ENCODE measurements at places on chromosomes 7 and 10. TPM values are rescaled to one million over a fixed set of nuclear protein-coding genes. Genes with fewer than 3 reads are reported as not detected.

- no peak for DNase-seq
These were observed 36.6 kb downstream of the SCIN start for GRCh38 chr7:12607134-12607533.

- no peak for DNase-seq
These were observed 139.3 kb downstream of the FRMD4A start for GRCh38 chr10:14191407-14191806.

GRCh38 chr7:36128448-36129047, 24.5 kb upstream of the EEPD1 start:
- DNase-seq: peak; percentile 95

- no peak for DNase-seq
These were observed 45.1 kb upstream of the ELMO1 start for GRCh38 chr7:37493810-37494209.

WDR11 gene
- 51.0 TPM for total RNA-seq

- DNase-seq: no peak
These were observed 16.2 kb downstream of the MKRN1 start for GRCh38 chr7:140463111-140463510.

DNA sequence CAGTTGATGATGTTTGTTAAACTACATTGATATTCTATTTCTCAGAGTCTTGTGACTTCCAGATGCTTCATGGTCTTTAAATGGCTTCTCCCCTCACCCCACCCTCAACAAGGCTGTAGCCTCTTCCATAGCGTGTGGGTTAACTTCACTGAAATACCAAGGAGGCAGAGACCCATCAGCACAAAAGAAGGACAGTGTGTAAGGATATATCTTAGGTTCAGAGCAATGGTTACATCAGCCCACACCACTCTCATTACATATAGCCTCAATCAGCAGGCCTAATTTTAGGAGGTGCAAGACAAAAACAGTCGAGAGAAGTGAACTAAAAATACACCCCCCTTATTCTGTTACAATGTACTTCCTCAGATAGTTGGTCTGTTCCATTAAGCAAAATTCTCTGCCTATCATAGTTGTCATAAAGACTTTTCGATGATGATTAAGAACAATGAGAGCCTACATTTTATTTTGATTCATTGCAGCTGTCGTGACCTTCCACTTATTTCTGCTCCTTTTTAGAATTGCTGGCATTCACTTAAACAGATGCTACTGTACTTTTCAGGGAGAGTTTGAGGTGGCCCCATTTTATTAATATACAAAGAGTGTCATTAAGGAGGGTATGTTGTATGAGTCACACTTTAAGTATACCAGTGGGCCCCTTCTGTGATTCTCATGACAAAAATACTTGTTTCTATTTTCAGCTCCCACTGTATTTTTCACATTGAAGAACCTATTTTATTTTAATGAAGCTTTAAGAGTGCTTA, 52.1 kb downstream of the WIPF3 start:
- no peak for DNase-seq

DNA sequence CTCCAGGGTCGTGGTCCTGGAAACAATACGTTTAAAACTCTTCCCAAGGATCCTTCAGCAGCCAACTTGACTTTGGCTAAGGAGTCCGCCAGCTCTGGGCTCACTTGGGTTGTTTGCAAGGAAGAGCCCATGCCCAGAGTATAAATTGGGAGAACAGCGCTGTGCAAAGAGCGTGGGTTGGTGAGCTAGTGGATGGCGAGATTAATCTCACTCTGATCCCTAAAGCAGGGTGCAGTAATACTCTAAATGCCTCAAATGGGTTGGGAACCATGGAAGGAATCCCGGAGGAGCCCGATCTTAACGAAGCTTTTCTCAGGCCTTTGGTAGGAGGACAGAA, 495 bp upstream of the SDHAF3 start:
- no peak for DNase-seq
